Transverse colon (tissue), 4 donors: ENCODE measurements at places on chromosomes 2 and 18. TPM values are rescaled to one million over a fixed set of nuclear protein-coding genes. Genes with fewer than 3 reads are reported as not detected.

Gene TMEM37
- total RNA-seq: 18.7 TPM

Gene RRM2
- total RNA-seq: 12.9 TPM

Gene MOGAT1
- not detected for total RNA-seq

Gene C1QL2
- not detected for total RNA-seq

Gene NTSR2
- total RNA-seq: not detected

Gene TBR1
- not detected for total RNA-seq

Gene RAMP1
- total RNA-seq: 143 TPM

Gene CFC1
- 1.1 TPM for total RNA-seq

Gene AQP4
- total RNA-seq: 2.2 TPM

Gene EVX2
- not detected for total RNA-seq

Gene SCN9A
- total RNA-seq: 13.1 TPM

Gene TLX2
- total RNA-seq: not detected

Gene SIX2
- total RNA-seq: 0.32 TPM

Gene FAM124B
- total RNA-seq: 0.95 TPM

Gene IMMT
- 90.4 TPM for total RNA-seq

Gene MAT2A
- 100 TPM for total RNA-seq

Gene GORASP2
- total RNA-seq: 18.3 TPM

Gene ELOA2
- total RNA-seq: not detected

Gene ASAP2
- 58.7 TPM for total RNA-seq

Gene WNT6
- total RNA-seq: 1.7 TPM

Gene CPO
- total RNA-seq: not detected

Gene ACVR1C
- total RNA-seq: 8.2 TPM

Gene TCF7L1
- total RNA-seq: 2.9 TPM

Gene NYAP2
- not detected for total RNA-seq

Gene HOXD10
- 1.1 TPM for total RNA-seq

Gene KCNJ3
- not detected for total RNA-seq

Gene INHBB
- not detected for total RNA-seq

Gene MAPRE2
- total RNA-seq: 23.1 TPM

Gene VSNL1
- 1.1 TPM for total RNA-seq

Gene MTX2
- total RNA-seq: 43.6 TPM

Gene ASIC4
- not detected for total RNA-seq

Gene C2orf15
- 0.82 TPM for total RNA-seq
